Suppressor macrophage (primary cell): ENCODE measurements at places on chromosomes 1 and 21.

DNA sequence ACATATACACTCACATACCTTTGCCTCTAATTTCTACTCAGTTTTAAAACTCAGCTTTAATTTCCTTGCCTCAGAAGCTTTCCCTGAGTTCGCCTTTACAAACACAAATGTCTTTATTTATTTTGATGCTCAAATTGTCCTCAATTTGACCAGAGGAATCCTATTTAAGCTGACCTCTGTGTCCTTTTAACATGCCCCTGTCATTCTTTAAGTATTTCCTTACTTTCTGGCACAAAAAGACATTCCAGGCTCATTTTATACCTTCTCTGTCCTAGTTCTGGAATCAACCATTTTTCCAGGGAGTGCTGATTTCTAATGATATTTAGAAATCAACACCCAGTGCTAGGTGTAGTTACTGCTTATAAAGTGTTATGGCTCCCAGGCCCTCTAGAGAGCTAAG is 82.5 kb downstream of the OSBPL9 start:
- DNase-seq = no peak

- DNase-seq = no peak
Observed at GRCh38 chr1:105172788-105173187, 1423.1 kb downstream of the AMY1C start.

DNA sequence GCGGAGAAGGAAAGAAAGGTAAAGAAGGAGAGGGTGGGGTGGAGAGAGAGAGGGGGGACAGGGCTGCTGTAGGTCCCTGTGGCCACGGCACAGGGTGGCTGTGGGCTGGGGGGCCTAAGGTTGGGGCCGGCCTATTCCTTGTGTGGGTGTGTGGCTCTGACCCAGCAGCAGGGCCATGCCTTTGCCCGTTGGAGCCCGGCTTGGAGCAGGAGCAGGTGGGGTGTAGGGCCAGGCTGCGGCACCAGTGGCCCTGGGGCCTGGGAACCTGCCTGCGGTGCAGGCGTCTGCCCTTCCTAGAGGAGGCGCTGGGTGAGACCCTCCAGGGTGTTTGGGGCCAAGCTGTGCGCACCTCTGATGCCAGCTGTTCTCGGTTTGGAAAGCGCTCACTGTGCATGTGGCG is 19.7 kb upstream of the SUMO3 start:
- no peak for DNase-seq

DNA sequence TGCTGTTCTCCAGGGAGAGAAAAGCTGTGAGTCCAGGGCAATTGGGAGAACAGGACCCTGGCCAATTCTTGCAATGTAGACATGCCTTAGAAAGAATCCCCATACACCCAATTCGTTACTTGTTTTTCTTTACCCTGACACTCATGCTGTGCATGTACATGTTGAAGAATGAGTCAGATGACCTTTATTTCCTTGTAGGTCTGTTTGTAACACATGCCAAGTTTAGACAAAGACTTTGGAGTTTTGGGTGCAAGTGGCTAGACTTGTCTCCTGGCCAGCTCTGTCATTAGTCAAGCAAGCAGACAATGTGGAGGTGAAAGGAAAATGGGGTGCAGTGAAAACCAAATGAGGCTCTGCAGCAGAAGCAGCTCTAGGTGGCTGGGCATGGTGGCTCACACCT is 38.1 kb downstream of the GNPAT start:
- DNase-seq = no peak

- DNase-seq = no peak
Observed at GRCh38 chr1:60984062-60984799, 98.1 kb upstream of the NFIA start.

- no peak for DNase-seq
Observed at GRCh38 chr1:150362721-150363425, 1.1 kb upstream of the RPRD2 start.

DNA sequence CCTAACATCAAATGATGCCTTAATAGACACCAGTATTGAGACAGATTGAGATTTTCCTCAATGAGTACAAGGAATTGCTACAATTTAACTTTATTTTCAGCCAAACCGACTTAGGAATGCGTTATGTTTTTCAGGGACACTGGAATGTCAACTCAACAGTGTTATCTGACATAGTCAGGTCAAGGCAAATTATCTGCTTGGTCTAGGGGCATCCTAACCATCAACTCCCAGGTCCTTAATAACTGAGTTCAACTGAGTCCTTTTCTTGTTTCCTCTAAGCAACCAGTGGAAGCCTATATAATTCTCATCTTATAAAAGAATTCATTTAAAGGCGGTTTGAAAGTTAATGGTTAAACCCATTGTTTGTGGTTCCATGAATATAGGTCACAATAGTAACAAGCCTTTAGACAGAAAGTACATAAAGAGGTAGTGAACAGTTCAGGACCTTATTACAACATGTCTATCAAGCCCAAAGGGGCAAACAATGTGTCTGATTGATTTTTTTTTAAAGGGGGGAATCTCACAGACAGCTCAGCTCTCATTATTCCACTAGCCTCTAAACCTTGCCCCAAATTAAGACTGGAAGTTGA is 32.3 kb upstream of the NR5A2 start:
- no peak for DNase-seq

DNA sequence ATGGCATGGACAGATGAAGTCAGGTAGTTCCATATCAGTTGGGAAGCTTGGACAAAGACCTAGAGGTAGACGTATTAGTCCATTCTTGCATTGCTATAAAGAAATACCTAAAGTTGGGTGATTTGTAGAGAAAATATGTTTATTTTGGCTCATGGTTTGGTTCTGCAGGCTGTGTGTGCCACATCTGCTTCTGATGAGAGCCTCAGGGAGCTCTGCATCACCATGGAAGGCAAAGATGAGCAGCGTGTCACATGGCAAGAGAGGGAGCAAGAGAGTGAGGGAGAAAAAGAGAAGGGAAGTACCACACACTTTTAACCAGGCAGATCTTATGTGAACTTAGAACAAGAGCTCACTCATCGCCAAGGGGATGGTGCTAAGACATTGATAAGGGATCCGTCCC is 9.0 kb downstream of the TSACC start:
- no peak for DNase-seq

DNA sequence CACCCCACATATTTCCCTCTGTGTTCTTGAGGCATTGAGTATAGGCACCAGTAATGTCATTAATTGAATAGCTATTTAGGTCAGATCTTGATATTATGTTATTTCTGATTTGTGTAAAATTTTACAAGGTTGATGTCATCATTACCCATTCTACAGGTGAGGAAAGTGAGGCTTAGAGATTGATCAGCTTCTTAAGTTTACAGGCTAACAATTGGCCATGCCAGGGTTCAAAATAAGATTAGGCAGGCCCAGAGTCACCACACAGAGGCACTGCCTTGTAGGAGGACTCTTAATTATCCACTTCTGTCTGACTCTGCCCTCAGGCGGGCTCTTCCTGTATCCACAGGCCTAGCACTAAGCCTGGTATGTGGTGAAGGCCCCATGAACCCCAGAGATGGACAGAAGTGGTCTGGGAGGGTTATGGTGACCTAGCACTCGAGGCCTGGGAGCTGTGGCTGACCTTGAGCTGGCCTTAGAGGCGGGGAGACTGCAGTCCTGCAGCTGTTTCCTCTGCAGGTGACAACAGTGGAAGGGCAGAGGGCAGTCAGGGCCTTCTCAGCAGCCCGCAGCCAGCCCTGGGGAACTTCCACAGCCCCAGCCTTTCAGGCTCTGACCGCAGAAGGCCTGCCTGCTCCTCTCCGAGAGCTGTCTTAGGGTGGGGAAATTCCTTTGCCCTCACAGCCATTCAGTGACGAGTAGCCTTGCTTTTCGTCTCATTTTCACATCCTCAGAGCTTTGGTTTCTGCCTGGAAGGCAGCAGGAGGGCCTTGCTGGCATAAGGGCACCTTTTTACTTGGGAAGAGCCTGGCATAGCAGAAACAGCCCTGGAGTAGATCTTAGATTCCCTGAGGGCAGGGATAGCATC is 12.2 kb downstream of the ZDHHC18 start:
- DNase-seq = peak; percentile 33

GRCh38 chr1:164853146-164853545 is 294.2 kb downstream of the PBX1 start:
- DNase-seq = no peak

GRCh38 chr1:15017120-15017519 is 136.4 kb upstream of the TMEM51 start:
- DNase-seq = no peak

DNA sequence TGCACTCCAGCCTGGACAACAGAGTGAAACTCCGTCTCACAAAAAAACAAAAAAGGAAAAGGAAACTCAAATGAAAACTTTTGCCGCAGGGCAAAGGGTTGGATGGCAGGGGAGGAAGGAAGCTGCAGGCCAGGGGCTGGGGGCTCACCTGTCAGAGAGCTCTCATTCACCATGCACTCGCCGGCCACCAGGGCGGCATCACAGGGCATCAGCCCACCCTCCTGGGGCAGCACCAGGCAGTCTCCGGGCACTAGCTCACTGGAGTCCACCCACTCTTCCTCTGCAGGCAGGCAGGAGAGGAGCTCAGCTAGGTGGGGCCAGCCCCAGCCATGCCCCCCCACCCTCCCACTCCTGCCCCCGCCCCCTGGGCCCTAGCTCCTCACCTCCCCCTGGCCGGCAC is 11.9 kb downstream of the ATP13A2 start:
- no peak for DNase-seq

DNA sequence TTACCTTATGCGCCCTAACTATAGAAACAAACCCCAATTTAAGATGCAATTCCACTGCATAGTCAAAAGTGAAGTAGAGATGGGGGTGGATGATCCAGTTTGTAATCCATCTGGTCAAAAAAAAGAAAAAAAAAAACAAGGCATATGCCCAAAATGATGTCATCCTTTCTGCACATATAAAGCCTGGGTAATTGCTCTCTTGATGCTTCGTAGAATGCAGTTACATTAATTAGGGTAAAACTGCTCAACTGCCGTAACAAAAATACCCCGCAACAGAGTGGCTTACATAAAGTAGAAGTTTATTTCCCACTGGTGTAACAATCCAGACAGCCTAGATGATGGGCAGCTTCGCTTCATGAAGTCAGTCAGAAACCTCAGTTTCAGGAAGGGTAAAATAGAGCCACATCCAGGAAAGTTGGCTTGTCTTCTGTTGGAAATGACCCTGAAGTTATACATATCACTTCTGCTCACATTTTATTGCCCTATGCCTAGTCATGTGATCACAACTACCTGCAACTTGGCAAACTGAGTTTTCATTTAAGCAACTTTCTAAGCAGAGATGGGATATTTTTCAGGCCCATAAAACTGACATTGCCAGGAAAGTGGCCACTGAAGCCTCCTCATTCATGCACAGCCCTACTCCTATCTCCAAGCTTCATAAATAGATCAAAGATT is 221.7 kb downstream of the C1orf94 start:
- DNase-seq = no peak
